Breast epithelium (tissue), 4 donors: ENCODE measurements at places on chromosomes 2 and 18. TPM values are rescaled to one million over a fixed set of nuclear protein-coding genes. Genes with fewer than 3 reads are reported as not detected.

DNA sequence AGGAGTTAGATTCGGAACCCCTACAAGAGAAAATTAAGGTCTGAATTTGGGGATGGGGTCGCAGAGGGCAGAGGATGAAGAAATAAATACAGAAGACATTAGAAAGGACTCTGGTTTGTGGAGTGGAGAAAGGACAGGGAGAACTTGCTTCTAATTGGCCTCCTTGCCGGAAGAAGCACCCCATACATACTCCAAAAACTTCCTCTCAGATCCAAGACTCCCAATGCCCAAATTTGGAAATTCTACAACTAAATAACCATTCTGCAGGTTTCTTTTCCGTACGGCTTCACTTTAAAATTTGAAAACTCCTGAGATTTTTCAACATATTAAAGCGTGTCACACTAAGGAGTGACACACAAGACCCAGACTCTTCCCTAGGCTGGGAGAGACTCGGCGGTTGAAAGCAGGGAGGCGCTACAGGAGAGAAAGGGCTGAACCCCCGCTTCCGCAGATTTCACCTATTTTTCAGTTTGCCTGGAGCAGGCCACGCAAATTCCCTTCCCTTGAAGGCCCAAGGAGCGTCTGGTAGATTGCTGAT lies 478 bp downstream of the CLHC1 start:
- no peak for DNase-seq
- no peaks in the 10 kb centered on the region for H3K36me3 ChIP-seq
- H3K27me3 ChIP-seq, result no peaks in the 10 kb centered on the region
- peak overlapping the region; percentile 76 for H3K4me3 ChIP-seq

DNA sequence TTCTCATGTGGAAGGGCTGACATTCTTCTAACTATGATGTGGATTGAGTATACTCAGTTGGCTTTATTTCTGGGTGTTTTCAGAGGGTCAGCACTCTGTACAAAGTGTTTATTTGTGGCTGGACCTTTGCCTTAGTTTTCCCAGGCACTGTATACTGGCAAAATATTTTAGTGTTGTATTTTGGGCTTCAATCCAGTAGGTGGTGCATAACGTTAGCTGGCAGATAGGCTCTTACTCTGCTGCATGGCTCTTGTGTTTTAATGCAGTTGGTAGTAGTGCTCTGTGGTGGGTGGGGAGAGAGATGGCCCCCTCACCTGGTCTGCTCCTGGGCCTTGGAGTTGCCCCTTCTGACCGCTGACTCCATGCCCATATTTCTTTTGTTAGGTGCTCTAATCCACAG lies 75.6 kb upstream of the REG3A start:
- H3K36me3 ChIP-seq, result peaks cover 5% of the 10 kb centered on the region
- H3K4me3 ChIP-seq, result no peak overlapping the region
- no peak for DNase-seq
- H3K27me3 ChIP-seq, result peaks cover 6% of the 10 kb centered on the region

- no peak overlapping the region for H3K27ac ChIP-seq
- no peak overlapping the region for H3K4me3 ChIP-seq
- no peaks in the 10 kb centered on the region for H3K27me3 ChIP-seq
- no peaks in the 10 kb centered on the region for H3K4me1 ChIP-seq
Observed at GRCh38 chr18:13592246-13592645, 134.1 kb downstream of the FAM210A start.

Gene CAVIN2
- 71.4 TPM for total RNA-seq

DNA sequence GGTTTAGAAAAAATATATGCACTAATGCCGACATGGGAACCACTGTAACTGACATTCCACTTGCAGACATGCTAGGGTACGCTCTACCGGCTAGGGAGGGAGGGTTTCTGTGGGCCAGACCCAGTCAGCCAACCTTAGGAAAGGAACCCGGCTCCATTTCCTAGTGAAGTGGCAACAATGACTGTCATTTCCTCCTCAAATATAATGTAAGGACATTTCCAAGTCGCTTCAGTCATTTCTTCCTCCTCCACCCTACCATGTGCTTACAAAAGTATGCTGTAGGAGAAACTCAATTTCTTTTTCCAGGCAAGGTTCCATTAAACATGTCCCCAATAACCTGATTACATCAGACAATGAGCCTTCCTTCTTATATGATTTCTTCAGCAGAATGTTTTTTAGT lies 64.3 kb upstream of the PSMD14 start:
- H3K27me3 ChIP-seq, result no peaks in the 10 kb centered on the region
- H3K27ac ChIP-seq, result peak overlapping the region; percentile 80
- no peaks in the 10 kb centered on the region for H3K4me1 ChIP-seq
- H3K4me3 ChIP-seq, result no peak overlapping the region

GRCh38 chr2:96150007-96150640 lies 4.9 kb upstream of the DUSP2 start:
- H3K27ac ChIP-seq, result no peak overlapping the region
- no peak overlapping the region for H3K4me3 ChIP-seq

DNA sequence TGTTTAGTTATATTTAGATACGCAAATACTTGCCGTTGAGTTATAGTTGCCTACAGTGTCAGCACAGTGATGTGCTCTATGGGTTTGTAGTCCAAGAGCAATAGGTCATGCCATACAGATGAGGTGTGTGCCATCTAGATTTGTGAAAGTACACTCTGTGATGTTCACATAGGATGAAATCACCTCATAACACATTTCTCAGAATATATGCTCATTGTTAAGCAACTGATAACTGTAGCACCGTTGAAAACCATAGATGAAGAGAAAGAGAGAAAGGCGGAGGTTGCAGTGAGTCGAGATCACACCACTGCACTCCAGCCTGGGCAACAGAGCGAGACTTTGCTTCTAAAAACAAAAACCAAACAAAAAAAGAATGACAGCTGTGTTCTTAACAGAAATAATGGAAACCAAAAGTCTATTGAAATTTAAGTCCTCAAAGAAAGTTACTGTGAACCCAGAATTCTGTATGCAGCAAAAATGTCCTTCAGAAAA lies 9.5 kb downstream of the DGKD start:
- no peaks in the 10 kb centered on the region for H3K4me1 ChIP-seq
- H3K27me3 ChIP-seq, result no peaks in the 10 kb centered on the region
- DNase-seq, result no peak
- no peak overlapping the region for H3K27ac ChIP-seq
- no peaks in the 10 kb centered on the region for H3K36me3 ChIP-seq

- no peaks in the 10 kb centered on the region for H3K4me1 ChIP-seq
- H3K36me3 ChIP-seq, result no peaks in the 10 kb centered on the region
- H3K27ac ChIP-seq, result no peak overlapping the region
- no peak overlapping the region for H3K4me3 ChIP-seq
- H3K27me3 ChIP-seq, result no peaks in the 10 kb centered on the region
- no peak for DNase-seq
Observed at GRCh38 chr2:24932715-24933114, 12.7 kb upstream of the ADCY3 start.

DNA sequence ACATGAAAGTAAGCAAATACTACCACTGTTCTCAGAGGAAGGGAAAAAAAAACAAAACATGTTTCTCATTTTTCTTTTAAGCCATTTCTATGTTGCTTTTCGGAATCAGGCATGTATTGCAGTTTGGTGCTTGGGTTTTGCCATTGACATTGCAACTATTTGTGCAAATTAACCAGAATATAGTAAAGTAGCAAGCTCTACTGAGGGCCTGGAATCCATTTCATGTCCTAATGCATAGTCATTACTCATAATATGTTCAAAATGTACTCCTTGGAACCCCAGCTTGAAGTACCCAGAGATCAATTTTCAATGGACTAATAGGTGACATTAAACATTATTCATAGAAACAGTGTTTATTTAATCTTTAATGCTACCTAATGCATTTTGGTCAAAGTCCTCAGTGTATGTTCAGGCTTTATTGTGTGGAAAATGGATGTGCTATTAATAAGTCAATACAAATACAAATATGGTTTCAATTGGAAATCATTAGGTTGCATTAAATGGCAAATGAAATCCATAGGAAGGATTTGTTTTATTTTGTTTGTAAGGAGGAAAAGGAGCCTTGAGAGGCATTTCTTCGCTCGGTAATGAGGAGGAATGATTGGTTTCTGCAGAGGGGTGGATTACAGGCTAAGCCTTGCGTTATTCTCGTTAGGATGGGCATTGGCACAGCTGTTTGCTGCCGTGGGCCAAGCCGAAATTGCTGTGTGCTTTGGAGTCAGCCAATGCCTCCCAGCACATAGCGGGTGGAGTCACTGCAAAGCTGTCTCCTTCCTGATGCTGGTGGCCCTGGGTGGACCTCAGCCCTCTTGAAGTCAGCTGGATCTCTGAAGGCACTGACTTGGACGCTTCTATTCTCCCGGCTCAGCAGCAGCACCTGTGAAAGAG lies 56.4 kb downstream of the MYCN start:
- H3K4me3 ChIP-seq, result no peak overlapping the region
- DNase-seq, result no peak
- no peak overlapping the region for H3K27ac ChIP-seq
- no peaks in the 10 kb centered on the region for H3K4me1 ChIP-seq

Gene PDCD1
- total RNA-seq, result 0.88 TPM

GRCh38 chr2:120958623-120959366 lies 223.1 kb downstream of the GLI2 start:
- no peaks in the 10 kb centered on the region for H3K4me1 ChIP-seq
- DNase-seq, result no peak
- H3K36me3 ChIP-seq, result no peaks in the 10 kb centered on the region
- H3K27me3 ChIP-seq, result no peaks in the 10 kb centered on the region
- H3K27ac ChIP-seq, result peak overlapping the region; percentile 40
- no peak overlapping the region for H3K4me3 ChIP-seq

DNA sequence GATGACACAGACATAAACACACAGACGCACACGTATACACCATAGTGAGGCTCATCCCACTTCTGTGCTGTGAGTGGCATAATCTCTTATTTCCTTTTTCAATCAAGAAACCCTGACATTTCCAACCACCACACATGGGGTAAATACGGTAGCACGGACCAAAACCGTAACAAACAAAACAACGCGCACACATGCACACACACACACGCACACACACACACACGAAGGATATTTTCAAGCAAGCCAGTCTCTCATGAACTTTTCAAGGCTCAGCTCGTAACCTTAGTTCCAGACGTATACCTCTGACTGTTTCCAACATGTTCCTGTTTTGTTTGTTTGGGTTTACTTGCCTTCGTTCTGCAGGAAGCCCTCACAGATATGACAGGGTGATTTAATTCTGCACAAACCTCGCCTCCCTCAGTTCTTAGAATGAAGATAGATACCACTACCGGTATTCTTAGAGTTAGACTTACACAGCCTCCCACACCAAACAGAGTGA lies 119.8 kb downstream of the BCL2 start:
- no peak overlapping the region for H3K4me3 ChIP-seq
- H3K27me3 ChIP-seq, result no peaks in the 10 kb centered on the region
- no peaks in the 10 kb centered on the region for H3K4me1 ChIP-seq
- H3K27ac ChIP-seq, result peak overlapping the region; percentile 5

DNA sequence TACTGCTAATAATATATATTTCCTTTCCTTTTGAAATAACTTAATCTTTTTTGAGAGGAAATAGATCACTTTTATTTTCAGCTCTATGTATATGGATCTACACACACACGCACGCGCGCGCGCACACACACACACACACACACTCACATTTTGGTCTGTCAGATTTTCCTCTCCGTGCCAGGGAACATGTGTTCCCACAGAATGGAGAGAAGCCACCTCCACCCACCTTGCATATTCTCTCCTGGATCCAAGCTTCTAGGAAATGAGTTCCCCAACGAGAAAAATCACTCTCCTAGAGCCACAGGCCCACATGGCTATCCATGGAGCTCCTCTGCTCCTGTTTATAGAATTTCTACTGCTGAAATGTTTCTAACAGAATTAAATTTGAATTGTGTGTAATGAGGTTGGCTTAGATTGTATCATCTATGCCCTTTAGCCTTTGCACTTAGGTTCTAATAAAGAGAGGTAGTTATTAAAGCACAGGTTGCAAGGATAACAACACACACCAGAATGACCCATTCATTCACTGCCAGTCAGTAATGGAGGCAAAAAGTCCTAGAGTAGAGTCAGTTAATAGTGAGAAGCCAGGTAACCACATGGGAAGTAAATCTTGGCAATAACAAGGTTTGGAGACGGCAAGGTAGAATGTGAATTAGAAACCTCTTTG lies 19.7 kb downstream of the IFIH1 start:
- no peaks in the 10 kb centered on the region for H3K4me1 ChIP-seq
- H3K27me3 ChIP-seq, result no peaks in the 10 kb centered on the region
- DNase-seq, result no peak

DNA sequence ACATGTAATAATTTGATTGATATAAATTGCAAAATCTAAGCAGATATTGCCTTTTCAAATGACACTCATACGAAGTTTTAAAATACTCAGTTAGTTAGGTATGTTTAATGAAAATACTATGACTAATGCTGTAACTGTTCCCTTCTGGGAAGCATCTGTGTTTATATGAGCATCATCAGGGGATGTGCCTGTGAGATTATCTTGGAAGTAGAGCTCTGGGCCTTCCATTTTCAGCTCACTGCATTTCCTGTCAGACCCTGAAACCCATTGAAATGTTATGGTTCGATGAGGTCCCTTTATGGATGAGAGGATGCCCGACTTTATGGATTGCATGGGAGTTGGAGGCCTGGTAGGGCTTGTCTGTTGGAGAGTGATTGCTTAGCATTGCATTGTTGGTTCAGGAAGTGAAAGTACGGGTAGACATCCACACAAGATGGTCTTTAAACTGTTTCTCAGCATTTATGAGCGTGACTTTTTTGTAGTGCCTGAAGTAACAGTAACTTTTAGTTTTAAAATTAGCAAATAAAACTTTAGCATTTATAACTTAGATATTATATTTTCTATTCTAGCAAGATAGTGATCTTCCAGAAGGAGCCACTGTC lies 28.7 kb downstream of the ELP2 start:
- peaks cover 26% of the 10 kb centered on the region for H3K36me3 ChIP-seq
- H3K27me3 ChIP-seq, result no peaks in the 10 kb centered on the region
- H3K4me3 ChIP-seq, result no peak overlapping the region
- H3K27ac ChIP-seq, result no peak overlapping the region

DNA sequence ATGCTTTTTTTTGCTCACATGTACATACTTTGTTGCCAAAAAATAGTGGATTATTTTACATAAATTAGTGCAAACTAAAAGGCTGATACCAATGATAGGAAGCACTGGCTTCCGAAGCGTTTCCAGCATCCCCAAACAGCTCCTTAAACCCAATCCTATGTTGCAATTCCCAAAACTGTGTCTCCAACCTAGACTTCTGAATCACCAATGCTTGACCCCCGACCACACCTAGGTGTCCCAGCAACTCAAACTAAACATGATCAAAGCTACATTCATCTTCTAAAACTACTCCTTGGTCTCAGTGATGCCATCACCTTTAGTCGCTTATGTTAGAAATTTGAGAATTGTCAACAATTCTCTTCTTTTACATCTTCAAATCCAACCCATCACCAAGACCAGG lies 13.4 kb downstream of the ATP8B1 start:
- H3K4me3 ChIP-seq, result no peak overlapping the region
- H3K36me3 ChIP-seq, result no peaks in the 10 kb centered on the region
- no peaks in the 10 kb centered on the region for H3K4me1 ChIP-seq
- no peak for DNase-seq

Gene FN1
- 102 TPM for total RNA-seq

Gene C18orf54
- total RNA-seq, result 2.3 TPM

- no peak for DNase-seq
- no peaks in the 10 kb centered on the region for H3K36me3 ChIP-seq
- H3K27ac ChIP-seq, result no peak overlapping the region
- H3K27me3 ChIP-seq, result no peaks in the 10 kb centered on the region
- H3K4me1 ChIP-seq, result no peaks in the 10 kb centered on the region
Observed at GRCh38 chr2:201267278-201268030, 7.1 kb downstream of the CASP8 start.

Gene ASB18
- total RNA-seq, result not detected
